ENCODE measurements at places on chromosomes 1 and 21.

DNA sequence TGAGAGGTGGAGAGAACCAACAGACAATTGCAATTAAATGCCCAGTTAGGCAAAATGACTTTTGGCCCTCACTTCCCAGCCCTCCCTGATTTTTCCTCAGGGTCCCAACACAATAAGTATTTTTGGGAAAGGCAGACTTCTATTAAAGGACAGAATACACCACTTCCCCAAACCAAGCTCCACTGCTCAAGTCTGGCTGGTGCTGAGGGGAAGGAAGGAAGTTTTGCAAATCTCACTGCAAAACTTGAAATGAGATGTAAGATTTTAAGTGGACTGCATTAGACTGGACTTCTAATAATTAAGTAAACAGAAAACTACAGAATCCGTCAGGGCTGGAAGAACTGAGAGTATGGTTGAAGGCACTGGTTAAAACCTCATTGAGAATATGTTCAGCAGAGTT, 32.2 kb upstream of the CD1D start:
- no peak for DNase-seq

DNA sequence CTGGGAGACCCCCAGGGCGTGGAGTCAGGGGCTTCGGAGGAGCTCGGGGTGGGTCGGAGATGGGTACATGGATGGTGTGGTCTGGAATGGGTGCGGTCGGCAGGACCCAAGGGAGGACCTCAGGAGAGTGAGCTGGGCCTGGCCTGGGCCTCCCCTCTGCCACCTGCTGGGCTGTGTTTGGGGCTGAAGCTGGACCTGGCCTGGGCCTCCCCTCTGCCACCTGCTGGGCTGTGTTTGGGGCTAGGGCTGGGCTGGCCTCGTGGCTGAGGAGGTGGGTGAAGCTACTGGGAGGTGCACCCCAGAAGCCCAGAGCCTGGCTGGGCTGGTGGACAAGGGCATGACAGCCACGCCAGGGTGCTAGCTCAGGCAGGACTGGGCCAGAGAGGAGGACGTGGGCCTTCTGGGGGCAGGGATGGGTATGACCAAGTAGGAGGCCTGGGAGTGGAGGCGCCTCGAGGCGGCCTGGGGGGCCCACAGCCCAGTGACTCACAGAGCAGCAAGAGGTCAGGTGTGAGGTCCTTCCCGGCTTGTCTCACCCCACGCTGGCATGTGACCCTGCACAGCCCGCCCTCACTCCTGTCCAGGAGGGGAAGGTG, 14.5 kb downstream of the SAMD11 start:
- DNase-seq, result no peak

- DNase-seq, result peak; percentile 10
Measured at GRCh38 chr1:109931189-109931731, 20.6 kb downstream of the CSF1 start.

- DNase-seq, result no peak
Measured at GRCh38 chr1:43531107-43531905, 623 bp downstream of the PTPRF start.

GRCh38 chr1:219264561-219264960, 90.9 kb downstream of the LYPLAL1 start:
- no peak for DNase-seq

- DNase-seq, result no peak
Measured at GRCh38 chr1:239826736-239827135, 264.9 kb upstream of the FMN2 start.

GRCh38 chr1:41800311-41800829, 118.4 kb downstream of the HIVEP3 start:
- no peak for DNase-seq

GRCh38 chr1:245880754-245881403, 626.2 kb downstream of the SMYD3 start:
- no peak for DNase-seq

DNA sequence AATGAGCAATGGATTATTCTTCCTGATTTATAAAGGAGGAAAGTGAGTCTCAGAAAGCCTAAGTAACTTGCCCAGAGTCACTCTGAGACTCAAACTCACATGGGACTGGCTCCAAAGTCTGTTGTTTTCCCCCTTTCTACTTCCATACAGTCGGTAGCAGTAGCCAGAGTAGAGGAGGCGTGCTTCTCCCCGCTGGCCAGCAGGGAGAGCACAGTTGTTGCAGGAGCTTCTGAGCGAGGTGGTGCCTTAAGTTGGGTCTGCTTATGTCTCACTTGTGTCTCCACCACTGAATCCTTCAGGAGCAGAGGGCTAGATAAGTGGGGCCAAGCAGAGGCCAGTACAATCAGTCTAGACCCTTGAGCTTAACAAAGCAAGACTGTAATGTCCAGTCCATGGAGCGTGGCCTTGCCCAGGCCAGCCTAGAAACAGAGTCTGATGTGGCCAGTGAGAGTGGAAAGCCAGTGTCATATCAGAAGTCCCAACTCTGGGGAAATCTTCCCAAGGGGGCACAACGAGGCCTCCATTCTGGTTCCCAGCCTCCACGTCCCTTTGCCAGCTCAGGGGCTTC, 181.9 kb downstream of the ZSCAN20 start:
- DNase-seq, result no peak

DNA sequence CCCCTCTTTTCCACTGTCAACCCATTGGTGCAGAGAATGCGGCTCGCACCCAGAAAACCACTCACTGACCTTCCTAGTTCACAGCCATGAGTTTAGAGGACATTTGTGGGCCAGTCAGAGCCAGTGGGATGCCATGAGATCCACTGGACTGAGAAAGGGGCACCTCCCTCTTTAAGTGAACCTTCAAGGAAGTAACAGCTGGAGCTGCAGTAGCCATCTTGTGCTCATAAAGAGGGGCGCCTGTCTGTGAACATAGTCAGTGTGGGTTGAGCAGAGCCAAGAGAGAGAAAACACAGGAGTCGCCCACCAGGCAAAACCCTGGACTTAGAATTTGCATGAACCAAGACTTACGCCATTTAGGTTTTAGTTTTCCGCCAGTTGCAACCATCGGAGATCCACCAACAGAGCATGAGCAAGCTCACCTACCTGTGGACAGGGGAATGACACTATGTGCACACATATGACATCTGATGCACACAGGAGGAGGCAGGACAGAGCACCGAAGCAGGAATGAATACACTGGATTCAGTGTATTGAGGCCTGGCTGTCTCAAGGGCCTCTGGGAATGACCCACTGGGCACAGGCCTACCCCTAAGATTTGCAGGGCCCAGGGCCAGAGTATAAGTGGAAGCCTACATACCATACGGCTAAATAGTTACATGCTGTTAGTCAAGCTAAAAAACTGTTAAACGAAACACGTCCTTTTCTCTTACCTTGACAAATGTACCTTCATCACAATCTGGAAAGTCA, 151.6 kb downstream of the GRIK3 start:
- no peak for DNase-seq

DNA sequence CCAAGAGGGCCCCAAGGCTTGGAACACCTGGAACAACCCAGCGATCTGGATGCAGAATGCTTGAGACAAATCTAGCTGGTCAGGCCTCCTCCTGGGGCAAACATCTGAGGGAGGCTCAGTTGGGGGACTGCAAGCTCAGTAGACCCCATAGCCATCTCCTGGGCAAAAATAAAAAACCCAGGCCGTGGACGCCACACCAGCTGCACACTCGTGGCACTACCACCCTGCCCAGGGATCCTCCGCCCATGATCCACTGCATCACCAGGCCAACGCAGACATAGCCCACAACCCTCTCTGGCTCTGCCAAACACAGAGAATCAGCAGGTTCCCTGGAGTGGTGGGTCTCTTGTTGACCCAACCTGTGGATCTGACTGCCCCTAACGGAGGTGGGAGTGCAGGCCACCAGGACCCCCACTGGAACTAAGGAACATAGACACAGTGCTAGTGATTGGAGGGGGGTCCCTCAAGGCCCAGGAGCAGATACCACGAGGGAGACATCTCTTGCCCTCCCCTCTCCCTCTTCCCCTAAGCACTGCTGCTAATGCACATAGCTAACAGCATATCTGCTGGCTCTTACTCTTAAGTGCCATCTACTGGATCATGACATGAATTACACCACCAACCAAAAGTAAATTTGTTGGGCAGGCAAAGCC, 147.2 kb downstream of the CHD1L start:
- peak; percentile 19 for DNase-seq

GRCh38 chr1:218376722-218377121, 31.6 kb downstream of the TGFB2 start:
- DNase-seq, result no peak

DNA sequence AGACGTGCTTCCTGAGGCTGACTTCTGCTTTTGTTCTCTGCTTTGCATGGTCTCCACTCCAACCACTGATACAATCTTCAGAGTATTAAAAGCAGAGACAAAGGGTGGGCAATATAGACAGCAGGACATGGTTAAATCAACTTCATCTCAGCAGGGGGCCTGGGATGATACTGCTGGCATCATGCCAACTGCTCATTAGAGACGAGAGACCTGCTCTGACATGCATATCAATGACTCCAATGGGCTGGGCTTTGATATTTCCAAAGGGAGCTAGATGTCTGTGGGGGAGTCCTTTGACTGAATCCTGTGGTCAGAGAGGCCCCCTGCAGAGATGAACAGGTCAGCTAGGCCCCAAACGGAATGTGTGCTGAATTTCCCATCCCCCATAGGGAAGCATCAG, 106.6 kb downstream of the ACTL8 start:
- no peak for DNase-seq

- DNase-seq, result no peak
Measured at GRCh38 chr1:19377812-19378718, 65.9 kb downstream of the SLC66A1 start.

DNA sequence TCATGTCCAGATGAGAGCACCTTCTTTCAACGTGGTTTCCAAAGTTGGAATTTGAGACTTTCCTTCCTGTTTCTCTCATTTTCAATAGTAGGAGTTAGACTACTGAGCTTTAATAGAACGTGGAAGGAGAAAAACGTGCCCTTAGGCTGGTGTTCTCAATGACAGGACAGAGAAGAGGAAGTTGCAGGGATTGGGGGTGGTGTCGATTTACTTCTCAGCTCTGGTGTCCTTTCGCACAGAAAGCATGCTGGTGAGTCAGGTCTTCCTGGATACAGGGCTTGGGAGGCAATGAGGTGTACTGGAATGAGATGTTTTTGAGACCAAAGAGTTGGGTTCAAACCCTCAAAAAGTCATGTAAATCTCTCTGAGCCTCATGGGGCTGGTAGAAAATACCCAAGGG, 67.1 kb downstream of the HIVEP3 start:
- DNase-seq, result no peak

- no peak for DNase-seq
Measured at GRCh38 chr1:224377676-224378006, 21.0 kb downstream of the CNIH4 start.

DNA sequence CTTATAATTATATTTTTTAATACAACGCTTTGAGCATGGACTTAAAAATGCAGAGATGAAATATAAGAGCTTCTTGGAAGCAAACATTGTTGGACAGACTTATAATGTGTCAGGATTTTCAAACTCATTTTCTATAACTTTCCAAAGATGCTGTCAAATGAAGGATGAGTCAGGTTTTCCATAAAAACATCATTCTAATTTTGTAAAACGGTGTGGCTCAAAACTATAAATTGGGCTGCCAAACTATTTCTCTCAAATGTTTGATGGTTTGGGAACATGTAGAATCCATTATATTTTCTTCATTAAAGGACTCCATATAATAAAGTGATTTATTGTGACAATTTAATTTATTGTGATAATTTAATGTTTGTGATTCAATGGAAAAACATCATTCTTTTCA, 511.2 kb downstream of the USP25 start:
- no peak for DNase-seq

- DNase-seq, result no peak
Measured at GRCh38 chr1:169610858-169611257, 19.1 kb downstream of the SELP start.

DNA sequence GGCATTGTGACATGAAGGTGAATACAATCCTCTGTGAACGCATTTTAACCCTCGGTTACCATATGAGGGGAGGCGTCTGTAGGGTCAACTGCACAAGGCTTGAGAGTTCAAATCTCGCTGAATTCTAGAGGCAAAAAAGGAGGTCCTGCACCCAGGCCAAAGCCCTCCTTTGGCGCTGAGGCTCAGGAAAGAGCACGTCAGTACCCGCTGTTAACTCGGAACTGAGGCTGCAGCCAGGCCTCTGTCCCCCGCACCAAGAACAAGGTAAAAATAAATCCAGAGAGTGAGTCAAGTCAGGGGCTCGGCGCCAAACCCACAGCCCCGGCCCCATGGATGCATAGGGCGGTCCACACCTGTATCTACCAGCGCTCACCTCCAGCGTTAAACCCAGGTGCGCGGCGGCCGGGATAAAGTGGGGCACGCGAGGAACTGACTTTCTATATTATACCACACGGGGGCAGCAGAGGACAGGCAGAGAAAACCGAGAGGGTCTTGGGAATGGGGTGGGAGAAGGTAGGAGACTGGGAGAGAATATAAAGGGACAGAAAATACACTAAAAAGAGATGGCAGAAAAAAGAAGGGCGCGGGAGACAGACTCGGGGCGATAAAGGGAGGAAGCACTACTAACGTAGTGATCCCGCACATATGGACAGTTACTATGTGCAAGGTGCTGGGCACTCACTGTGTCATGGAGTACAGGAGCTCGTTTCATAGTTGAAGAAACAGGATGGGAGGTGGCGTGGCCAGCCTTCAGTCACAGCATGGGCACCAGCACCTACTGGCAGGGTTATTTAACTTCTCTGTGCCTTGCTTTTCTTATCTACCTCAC, 54.9 kb downstream of the DMRTA2 start:
- no peak for DNase-seq

DNA sequence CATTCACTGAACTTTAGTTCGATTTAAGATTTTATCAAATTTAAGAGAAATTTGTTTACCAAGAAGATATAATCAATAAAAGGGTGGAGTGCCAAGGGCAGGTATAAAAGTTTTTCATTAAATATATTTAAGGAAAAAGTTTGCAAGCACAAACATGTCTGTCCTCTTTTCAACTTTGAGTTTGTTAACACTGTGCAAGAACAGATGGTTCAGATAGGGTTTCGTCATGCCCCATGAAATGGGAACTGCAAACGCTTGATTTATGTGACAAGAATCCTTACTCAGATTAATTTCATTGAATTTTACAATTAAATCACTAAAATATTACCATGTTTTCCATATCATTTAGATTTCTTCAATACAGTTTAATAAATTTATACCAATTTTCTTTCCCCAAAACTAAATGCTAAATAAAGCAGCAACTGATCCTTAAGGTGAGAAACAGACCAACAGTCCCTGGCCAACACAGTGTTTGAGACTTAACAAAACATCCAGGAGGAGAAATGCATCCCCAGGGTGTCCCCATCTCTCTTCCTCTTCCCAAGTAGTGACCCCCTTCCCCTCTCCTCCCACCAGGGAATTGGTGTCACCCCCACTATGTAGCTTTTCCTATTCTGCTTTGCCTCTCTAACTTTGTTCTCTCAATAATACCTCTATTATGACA, 292.9 kb downstream of the LTN1 start:
- no peak for DNase-seq

DNA sequence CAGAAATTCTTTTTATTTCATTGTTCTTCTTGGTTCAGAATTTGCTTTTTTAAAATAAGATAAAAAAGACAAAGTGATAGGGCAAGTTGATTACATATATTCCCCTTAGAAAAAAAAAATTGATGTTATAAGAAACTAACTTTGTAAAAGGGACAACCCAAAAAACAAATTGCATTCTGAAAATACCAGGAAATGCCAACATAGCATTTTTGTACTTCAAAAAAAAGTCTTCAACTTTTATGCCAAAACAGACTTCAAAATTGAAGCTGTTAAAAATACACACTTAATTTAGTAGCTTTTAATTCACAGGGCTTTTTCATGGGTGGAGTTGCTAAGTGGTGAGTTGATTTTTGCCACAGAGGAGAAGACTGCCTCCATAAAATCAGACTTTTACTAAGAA, 70.9 kb downstream of the ODF2L start:
- no peak for DNase-seq
